ENCODE measurements at places on chromosomes 3 and 15.

- DNase-seq = no peak
Measured at GRCh38 chr3:120224237-120224636, 60.8 kb downstream of the GPR156 start.

GRCh38 chr3:189677667-189678066, 46.5 kb downstream of the TP63 start:
- no peak for DNase-seq

DNA sequence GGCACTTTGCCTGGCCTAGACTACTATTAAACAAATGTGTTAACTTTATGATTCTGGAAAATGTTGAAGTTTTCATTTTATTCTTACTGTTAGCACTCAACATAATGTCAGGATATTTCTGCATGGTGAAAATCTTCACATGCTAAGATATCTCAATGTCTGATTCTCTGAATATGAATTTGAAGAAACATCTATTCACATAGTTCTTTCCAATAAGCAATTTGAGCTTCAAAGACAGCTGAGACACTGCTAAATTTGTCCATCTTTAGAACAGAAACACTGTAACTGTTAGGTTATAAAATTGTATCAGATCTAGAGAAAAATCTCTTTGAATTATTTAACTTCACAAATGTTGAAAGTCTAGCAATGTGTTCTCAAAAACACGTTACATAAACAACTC, 970.2 kb downstream of the PLOD2 start:
- DNase-seq = no peak

DNA sequence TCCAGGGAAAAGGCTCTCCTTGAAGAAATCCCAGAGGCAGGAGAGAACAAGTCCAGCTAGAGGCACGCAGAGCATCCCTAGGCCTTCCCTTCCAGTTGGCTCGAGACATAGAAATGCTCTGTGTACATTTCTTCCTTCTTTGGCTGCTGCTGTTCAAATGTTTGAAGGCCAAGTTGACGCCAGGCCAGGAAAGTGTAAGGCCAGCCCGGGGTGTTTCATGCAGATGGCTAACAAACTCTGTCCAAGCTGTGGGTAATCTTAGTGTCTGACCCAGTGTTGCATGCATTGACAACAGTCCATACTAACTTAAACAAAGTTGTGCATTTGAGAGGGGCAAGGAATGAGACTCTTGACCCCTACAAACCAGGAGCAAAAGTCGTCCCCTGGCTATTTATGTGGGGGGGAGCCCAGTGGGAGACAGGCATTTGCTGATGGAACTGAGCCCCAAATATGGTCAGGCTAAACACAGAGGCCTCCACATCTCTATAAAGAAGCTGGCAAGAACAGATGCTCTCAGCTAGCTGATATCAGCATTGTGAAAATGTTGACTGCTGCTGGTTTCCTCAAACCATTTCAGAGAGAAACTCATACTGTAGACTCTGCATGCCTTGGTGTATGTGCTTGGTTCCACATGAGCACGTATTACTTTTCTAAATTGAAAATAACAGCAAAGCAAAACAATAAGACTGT, 139.5 kb downstream of the ADAMTS9 start:
- DNase-seq = no peak

- no peak for DNase-seq
Measured at GRCh38 chr3:154464440-154465190, 34.6 kb upstream of the GPR149 start.

- no peak for DNase-seq
Measured at GRCh38 chr3:94440767-94441493, 378.1 kb downstream of the NSUN3 start.

- DNase-seq = no peak
Measured at GRCh38 chr15:56192659-56193442, 50.8 kb downstream of the RFX7 start.

- DNase-seq = no peak
Measured at GRCh38 chr15:93515256-93516051, 426.4 kb upstream of the RGMA start.

DNA sequence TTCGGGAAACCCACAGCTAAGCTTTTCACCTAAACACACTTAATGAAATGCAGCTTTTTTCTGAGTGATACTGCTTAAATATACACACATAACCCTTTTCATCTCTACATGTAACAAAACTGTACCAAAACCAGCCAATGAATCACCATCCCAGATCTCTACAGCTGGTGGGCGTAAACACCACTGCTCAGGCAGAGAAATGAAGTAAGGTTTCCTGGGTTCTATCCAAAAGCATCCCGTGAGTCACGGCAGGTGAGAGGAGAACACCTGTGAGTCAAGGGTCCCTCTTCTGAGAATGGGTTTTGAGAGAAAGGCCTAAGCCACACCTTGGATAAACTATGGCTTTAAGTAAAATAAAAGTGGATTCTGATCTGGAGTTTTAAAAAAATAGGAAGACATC, 2.6 kb downstream of the CLDN1 start:
- DNase-seq = no peak

DNA sequence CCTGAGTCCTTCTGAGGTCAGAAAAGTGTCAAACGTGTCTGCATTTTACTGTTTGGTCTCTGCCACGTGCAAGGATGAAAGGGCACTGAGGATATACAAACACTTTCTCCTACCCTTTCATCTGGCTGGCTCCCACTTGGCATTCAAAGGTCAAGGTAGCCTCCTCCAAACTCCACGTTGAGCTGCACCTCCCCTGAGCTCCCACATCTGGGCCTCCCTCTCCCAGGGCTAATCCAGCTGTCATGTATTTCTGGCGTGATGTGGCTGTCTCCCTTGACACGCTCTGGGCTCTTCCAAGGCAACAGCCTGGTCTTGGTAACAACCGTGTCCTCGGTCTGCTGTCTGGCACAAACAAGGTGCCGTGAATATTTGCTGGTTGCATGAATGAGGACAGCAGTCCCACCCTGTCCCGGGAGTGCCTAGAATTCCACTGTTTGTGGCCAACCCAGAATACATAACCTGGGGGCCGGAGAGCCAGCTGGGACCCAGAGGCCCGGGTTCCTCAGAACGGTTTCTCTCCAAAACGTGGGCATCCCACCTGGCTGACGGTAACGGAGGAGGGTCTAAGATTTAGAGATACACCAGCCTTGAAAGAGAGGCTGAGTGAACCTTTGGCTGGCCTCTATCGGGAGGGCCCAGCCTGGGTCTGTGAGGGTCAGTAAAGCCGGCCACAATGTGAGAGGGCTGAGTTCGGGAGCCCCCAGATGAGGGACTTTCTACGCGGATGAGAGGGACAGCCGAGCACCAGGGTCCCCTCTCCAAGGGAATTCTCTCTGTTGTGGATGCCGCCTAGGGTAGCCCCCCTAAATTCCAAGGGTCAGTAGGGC, 767 bp downstream of the GLT8D1 start:
- no peak for DNase-seq

DNA sequence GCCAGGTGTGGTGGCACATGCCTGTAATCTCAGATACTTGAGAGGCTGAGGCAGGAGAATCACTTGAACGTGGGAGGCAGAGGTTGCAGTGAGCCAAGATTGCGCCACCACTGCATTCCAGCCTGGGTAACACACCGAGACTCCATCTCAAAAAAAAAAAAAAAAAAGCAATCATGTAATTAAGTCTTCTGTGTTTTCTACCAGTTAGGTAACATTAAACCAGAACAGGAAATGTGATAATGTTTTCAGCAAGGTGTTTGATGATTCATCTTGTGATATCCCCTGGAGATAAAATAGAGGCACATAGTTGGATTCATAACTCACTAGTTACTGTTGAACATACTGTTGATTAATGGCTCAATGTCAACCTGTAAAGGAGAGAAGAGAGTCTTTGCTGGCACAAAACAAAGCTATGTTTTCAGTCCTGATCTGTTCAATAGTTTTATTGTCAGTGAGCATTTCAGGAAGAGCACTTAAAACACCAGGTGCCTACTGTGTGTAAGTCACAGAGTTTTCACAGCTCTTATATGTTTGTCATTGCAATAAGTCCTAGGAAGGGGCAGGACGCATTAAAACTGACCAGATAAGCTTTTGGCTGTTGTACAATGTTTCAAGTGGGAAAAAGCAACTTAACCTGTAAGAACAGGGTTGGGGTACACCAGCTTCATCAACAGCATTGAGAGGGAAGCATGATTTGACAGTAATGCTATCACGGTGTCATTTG, 19.5 kb downstream of the DNAJB11 start:
- DNase-seq = no peak

DNA sequence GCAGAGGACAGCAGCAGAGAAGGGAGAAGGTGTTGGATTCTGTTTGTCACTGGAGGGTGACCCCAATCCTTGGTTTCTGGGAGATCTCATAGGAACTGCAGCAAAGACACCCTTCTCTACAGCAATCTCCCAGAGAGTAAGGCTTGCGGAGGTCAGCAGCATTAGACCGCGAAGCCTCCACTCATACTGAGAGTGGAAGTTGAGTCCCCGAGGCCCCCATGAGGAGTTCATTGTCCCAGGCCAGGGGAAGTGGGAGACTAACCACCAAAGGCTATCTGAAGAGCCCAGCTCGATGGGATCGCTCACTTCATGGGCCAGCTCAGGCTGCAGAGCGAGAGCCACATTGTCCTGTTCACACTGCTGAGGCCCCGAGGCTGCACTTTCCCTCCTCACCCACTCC, 44.6 kb downstream of the GLDN start:
- DNase-seq = no peak

DNA sequence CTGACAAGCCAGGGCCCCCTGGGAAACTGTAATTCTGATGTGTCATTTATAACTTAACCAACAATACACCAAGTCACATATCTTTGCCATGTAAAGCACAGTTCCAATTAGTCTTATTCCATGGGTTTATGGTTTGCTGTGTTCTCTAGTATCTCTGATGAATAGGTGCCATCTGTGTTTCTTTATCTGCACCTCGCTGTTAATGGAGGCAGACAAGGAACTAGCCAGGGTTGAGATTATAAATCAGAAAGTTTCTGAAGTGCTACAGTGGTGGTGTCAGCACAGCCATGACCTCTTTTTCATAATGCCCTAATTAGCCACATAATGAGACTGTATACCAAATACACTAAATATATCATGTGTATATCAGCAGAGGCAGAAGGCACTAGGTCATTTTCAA, 866.4 kb downstream of the PLOD2 start:
- no peak for DNase-seq

DNA sequence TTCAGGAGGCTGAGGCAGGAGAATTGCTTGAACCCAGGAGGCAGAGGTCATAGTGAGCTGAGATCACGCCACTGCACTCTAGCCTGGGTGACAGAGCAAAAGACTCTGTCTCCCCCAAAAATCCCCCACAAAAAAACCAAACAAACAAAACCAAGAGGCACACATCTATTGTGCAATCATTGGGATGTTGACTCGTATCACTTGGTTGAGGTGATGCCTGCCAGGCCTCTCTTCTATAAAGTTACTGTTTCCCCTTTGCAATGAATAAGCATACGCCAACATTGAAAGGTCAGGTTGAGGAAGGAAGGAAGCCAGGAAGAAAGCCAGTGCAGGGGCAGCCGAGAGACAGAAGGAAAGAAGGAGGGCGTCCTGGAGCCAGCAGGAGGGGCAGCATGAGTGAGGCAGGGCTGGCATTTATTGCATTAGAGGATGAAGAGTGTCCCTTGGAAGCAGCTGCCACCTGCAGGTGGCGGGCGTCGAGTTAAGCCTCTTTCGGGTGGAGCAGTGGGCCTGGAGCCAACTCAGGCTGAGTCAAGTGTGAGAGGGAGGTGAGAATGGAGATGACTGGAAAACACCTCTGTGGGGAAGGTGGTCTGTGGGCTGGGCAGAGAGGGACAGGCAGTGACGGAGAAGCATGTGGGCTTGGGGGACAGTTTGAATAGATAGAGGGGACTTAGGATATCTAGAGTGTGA, 8.3 kb upstream of the CSPG4 start:
- no peak for DNase-seq

DNA sequence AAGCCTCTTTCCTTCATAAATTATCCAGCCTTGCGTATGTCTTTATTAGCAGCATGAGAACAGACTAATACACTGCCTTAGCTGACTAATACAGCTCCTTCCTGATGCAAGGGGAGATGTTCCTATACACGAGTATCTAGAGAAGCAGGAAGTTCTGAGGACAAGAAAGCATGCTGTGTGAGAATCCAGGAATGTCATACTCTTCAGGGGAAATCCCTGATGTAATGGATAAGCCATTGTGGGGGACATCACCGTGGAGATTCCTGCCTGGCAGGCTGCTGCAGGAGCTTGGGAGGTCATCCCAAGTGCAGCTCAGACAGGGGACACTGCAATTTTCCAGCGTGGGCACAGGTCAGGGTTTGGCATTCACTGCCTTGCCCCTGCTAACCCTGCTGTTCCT, 476.9 kb downstream of the NR2F2 start:
- DNase-seq = no peak

GRCh38 chr15:66654361-66654738, 47.7 kb upstream of the SMAD6 start:
- DNase-seq = no peak

DNA sequence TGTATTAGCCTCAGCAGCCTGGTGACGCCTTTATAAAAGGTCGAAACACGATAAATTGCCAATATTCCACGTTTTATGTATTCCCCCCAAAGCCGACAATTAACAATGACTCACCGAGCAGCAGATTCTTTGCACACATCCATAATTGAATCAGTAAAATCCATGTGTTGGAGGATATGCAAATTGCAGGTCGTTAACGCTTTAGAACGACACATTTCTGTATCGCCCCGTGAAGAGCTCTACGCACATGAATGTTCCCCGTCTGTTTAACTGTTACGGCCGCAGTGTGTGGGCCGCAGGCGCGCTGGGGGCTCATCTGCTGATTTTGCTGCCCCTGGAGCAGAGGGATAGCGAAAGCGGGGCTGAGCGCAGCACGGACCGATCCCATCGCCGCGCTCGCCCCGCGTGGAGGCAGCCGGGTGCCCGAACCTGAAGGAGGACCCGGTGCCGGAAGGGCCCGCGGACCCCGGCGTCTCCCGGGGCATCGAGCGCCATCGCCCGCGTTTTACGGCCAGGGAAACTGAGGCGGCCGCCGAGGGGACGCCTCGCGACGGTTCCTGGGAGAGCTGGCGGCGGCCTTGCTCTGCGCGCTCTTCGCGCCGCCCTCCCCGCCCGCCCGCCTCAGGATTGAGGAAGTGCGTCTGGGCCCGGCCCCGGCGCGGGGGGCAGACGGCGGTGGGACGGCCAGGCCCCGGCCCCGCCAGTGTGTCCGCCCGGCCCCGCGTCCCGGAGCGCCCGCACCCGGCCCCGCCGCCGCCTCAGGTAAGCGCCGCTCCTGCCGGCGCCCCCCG, at the start of gene LRRK1:
LRRK1 (plus strand) TSS at position 668 of the 791 bp plus-strand sequence. CDS start 5,276 bp downstream, outside the sequence.
- DNase-seq = no peak

GRCh38 chr3:62142331-62143085, 230.8 kb downstream of the FEZF2 start:
- DNase-seq = no peak

DNA sequence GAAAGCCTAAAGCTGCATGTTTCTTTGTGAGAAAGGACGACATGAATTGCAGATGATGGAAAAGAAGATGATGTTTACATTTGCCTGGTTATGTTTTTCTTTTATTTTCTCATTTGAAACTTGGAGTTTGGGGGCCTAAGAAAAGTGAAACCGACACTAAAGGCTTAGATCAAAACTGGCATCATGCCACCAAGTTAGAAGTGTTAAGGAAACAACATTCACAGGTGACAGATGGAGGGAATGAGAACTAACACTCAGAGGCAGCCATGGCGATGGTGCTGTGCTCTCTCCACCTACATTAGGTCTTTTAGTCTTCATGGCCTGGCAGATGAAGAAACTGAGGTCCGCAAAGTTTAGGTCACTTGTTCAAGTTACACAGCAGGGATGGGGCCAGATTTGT, 923.6 kb downstream of the TUSC7 start:
- DNase-seq = no peak

Data from effector CD4-positive, alpha-beta T cell (primary cell).